ENCODE measurements at places on chromosomes 1 and 21.

- DNase-seq = no peak
Measured at GRCh38 chr1:40167317-40167716, 6.1 kb downstream of the RLF start.

DNA sequence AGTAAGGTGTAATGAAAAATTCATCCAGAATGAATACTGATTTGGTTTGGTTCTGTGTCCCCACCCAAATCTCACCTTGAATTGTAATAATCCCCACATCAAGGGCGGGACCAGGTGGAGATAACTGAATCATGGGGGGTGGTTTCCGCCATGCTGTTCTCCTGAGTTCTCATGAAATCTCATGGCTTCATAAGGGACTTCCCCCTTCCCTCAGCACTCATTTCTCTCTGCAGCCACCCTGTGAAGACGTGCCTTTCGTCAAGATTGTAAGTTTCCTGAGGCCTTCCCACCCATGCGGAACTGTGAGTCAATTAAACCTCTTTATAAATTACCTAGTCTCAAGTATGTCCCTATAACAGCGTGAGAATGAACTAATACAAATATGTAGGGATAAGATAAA lies 5.5 kb upstream of the SYNJ1 start:
- no peak for DNase-seq

DNA sequence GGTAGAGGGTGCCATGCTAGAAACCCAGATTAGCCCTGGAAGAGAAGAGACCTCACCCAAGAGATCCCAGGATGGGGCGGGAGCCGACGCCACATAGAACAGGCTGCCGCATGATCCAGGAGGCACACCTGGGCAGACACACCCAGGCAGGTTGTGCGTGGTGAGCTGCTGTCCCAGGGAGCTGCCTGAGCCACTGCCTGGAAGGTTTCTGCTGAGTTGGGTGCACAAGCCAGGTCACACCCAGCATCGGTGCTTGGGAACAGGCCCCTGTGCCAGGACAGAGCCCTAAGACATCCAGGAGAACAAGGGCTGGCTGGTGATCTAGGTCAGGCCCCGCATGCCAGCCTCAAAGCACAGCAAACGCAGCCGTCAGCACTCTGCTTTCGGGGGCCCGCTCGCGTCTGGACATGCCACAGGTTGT lies 40.2 kb downstream of the CTNNBIP1 start:
- no peak for DNase-seq

DNA sequence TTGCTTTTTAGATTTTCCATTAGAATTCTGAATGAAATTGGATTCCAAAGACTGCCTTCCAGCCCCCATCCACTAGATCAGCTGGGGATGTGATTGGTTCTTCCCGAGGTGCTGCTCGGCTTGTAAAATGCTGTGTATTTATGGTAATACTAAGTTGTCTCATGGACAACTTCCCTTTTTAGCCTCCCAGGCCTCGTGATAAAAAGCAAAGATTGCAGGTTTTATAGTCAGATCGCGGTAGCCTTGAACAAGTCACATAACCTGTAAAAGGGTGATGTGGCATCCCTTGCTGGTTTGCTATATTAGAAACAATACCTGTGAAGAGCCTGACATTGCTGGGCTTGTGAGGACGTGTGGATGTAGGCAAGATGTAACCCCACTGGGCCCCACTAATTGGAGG lies 10.4 kb downstream of the MUL1 start:
- no peak for DNase-seq

DNA sequence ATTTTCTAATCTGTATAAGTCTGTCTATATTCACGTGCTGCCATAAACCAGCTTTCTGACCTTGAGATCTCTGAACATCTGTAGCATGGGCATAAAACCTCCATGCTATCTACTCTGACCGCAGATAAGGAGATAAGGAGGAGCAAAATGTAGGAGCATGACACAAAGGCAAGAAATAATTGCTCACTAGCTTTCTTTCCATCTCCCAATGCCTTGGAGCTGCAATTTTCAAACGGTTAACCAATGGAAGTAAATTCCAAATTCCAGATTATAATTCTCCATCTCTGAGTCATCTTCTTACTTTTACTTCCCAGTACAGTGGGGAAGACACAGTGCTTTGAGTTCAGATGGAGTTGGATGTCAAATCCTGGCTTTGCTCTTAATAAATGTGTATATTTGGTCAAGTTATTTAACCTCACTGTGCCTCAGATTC lies 41.6 kb downstream of the CD58 start:
- DNase-seq = peak; percentile 49

GRCh38 chr1:5914676-5915365 lies 77.4 kb downstream of the NPHP4 start:
- DNase-seq = no peak

GRCh38 chr1:175894581-175894980 lies 151.2 kb upstream of the TNR start:
- DNase-seq = no peak

GRCh38 chr1:1285102-1285571 lies 4.9 kb downstream of the SCNN1D start:
- no peak for DNase-seq

DNA sequence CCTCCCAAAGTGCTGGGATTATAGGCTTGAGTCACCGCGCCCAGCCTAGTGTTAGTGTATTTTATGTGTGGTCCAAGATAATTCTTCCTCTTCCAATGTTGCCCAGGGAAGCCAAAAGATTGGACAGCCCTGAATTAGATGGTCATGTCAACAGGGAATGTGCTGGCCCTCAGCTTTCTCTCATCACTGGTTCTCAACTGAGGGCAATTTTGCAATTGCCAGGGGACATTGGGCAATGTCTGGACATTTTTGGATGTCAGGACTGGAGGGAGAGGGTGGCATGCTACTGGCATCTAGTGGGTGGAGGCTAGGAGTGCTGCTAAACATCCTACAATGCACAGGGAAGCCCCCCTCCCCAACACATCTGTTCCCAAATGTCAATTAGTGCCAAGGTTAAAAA lies 95.0 kb downstream of the LAMC2 start:
- DNase-seq = peak; percentile 52

DNA sequence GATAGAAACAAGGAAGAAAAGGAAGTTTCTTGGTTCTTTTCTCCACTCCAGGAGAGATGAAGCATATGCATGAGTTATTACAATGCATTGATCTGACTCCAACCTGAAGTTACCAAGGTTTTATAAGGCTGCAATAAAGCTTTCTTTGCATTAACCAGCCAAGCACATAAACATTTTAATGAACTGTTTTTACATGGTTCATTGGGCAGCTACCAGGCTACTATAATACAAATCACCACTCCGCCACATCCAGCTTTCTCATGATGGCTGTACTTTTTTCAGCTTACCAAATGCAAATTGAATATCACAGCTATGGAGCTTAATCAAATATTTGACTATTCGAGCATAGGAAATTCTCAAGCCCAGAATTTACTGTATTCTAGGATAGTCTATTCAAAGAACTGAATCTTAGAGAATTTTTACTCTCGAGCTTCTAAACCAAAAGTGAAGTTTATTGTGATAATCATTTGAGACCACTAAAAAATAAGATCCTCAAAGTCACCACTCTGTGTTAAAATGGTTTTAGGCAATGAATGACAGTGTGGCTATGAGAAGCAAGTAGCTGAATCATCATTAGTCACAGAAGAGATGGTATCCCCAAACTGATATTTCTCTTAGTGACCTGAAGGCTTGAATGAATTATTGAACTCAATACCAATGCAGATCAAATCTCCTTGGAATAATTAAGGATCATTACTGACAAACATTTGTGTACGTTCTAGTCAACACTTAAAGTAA lies 58.6 kb upstream of the ZNF281 start:
- DNase-seq = no peak

- no peak for DNase-seq
Measured at GRCh38 chr1:115051850-115052249, 22.2 kb downstream of the TSHB start.

- DNase-seq = no peak
Measured at GRCh38 chr1:11321656-11322491, 48.9 kb downstream of the UBIAD1 start.

DNA sequence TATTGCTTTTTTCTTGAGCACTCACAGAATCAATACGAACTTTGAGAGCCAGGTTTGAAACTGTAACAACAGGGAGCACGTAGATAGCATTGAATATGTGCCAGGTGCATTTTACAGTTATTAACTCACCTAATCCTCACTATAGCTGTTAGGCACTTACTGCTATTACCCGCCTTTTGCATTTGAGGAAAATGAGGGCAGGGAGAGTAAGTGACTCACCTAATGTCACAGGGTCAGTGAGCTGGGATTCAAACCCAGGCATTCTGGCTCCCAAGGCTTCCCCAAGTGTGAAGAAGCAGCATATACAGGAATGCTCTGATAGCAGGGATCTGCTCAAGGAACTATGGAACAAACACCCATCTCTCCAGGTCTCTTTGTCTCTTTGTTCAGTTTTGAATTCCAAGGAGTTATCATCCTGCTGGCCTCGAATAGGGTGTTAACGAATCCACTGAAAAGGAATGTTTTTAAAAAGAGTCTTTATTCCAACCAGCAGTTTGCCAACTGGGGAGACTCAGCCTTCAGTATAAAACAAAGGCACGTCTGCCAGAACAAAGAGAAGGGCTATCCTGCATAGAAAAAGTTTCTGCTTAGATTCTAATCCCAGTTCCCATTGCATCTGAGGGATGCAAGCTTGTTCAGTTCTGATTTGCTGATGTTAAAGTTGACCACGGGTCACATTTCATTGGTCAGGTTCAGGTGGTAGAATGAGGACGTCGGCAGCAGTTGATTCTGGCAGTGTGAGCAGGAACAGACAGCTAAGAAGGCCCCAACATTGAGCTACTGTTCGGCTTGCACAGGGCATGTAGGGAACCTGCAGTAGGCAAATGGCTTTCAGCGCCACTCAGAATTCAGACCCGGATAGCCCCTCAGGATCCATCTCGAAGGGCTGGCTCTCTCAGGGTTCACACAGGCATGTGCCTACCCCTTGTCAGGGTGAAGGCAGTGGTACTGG lies 22.1 kb downstream of the TRIM67 start:
- no peak for DNase-seq

- no peak for DNase-seq
Measured at GRCh38 chr1:116671912-116672311, 4.4 kb upstream of the IGSF3 start.

DNA sequence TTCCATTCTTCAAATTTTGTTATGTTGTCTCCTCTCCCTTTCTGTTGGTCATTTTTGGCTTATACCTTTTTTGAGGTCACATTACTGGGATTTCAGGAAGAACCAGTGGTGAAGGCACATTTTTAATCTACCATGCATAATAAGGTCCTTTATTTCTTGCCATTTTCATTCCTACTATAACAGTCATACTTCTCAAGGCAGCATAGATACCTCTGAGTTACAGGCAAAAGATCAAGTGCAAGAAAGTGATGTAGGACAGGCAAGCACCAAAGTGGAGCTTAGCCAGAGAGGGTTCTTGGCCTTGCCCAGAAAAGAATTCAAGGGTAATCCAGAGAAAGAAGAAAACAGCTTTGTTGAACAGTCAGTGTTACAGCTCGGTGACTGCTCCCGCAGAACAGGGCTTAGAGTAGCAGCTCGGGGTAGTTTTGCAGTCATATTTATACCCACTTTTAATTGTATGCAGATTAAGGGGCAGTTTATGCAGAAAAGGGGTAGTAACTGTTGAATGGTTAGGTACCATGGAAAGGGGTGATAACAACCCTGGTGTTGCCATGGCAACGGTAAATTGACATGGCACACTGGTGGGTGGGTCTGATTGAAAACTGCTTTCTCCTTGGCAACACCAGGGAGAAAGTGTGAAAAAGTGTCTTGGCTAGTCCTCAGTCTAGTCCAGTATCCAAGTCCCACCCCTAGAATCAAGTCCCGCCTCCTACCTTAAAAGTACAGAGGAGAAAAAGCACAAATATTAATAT lies 39.6 kb upstream of the DOCK7 start:
- DNase-seq = no peak

GRCh38 chr1:205042911-205043806 lies at the start of gene CNTN2:
Gene CNTN2 (plus strand): TSS chr1:205043212. CDS start chr1:205053186, 9,974 bp downstream.
- no peak for DNase-seq

DNA sequence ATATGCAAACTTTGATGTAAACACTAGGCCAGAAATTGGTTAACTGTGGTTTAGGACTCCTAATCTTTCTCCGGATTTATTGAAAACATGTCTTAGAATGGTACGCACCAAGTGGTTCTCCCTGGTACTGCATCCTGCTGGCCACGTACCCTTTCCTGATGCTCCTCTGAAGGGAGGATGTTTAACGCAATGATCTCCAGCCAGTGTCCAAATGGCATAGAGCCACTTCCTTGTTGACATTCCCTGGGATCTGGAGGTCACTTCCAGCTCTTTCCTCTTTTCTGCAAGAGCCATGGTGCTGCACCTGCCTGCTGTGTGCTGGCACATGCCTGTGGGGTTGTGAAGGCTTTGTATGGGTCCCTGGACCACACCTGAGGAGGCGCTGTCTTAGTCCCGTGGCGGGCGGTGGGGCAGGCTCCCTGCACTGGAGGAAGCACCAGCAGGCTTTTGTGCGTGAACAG lies 53.9 kb downstream of the GALNT2 start:
- no peak for DNase-seq

DNA sequence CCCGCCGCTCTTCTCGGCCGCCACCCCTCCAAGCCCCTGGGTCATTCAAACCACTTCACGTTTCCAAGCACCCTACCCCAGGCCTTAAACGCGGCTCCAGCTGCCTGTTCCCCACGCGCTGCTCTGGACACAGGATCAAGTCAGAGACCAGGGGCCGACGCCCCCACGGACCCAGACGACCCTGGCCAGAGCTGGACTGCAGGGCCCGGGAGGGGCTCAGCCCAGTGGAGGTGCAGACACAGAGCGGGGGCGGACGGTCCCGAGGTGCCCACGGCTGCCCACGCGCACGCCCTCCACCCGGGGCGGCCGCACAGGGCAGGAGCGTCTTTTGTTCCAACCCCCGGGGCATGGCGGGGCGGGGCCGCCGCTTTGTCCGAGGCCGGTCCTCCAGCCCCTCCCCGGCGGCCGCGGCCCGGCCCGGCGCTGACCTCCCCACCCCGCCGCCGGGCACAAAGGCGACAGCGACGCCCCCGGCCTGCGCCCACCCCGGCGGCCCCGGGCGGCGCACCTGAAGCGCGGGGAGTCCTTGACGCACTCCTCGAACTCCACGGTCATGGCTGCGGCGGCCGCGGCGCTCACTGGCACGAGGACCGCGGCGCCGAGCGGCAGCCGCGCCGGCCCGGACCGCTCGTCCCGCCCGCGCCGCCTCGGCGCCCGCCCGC lies 338 bp downstream of the ACAP3 start:
- no peak for DNase-seq

GRCh38 chr1:230185076-230186001 lies 118.3 kb downstream of the GALNT2 start:
- DNase-seq = no peak

DNA sequence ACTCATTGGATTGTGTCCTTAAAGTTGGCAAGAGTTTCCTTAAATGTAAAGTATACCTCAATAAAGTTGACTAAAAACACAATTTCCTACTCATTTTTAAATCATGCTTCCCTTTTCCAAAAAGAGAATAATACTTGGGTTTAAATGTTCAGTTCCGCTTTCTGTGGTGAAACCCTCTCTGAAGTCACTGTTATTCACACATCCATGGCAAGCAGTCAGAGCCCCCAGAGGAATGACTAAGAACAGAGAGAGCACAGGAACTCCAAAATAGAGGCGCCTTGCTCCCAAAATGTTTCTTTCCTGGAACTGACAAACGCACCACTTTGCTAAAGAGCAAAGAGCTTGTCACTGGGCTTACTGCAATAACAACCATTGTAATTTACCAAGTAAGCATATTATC lies 142.5 kb downstream of the TIAM1 start:
- DNase-seq = peak; percentile 77

- DNase-seq = no peak
Measured at GRCh38 chr1:220885971-220886370, 6.7 kb downstream of the HLX start.

Measured in fibroblast of skin of right quadriceps (primary cell).